CD4-positive, alpha-beta T cell (primary cell): ENCODE measurements at places on chromosomes 16 and 17. TPM values are rescaled to one million over a fixed set of nuclear protein-coding genes. Genes with fewer than 3 reads are reported as not detected.

The SLC6A2 gene
- not detected for total RNA-seq

DNA sequence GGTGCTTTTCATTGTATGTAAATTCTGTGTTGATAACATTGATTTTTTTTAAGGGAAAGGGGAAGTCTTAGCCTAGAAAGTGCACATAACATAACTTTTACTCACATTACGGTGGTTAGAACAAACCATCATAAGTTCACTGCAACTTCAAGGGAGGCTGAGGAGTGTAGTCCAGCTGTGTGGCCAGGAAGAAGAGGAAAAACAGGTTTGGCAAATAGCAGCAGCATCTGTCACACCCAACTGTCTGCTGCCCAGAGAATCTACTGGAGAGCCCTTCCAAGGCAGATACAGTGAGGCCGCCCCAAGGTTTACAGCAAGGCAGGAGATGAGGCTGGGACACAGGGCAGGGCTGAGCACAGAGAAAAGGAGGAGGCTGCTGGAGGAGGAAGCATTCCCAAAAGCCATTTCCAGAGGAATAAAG lies 60.6 kb downstream of the AIPL1 start:
- no peak for DNase-seq

DNA sequence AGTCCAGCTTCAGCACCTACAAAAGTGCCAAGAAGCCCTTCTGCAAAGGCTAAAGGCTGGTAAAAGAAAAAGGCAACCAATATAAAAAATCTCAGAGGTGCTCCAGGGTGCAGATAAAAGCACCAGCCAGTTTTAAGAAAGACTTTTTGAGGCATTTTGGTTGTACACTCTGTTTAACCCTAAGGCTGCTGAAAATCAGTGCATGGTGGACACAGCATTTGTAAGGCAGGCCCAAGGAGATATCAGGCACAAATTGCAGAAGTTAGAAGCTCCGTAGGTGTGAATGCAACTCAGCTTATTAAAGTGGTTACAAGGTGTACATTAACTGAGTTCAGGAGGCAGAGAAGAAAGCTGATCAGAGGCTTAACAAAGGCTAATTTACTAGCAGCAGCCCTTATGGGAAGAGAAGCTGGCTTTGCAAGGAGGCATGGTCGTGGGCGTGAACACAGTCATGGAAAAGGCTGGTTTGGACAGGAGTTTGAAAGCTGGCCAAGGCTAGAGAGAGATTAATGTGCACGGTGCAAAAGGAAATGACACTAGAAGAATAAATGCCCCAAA lies 21.1 kb downstream of the ACSM1 start:
- no peak for DNase-seq

DNA sequence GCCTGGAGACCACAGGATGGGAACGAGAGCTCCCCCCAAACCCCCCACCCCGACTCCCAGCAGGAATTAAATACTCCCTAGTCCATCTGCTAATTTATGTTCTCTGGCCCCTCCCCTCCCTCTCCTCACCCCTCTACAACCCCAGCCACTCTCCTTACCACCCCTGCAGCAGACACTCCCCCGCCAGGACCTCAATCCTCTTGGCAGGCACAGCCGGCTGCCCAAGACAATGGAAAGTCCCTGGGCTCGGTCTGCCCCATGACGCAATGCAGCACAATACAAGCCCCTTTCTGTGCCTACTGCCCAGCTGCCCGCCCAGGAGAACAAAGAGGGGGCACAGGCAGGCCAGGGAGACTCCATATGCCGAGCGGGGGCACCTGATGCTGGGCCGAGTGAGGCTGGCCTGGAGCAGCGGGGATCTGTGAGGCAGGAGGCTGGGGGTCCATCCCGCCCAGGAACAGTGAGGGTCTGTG lies 30.3 kb upstream of the CDC42EP4 start:
- DNase-seq, result no peak

GRCh38 chr16:10485698-10486382 lies 94.6 kb downstream of the EMP2 start:
- DNase-seq, result no peak
